ENCODE measurements at places on chromosomes 4 and X.

GRCh38 chr4:135281230-135281629 is 1079.6 kb upstream of the PABPC4L start:
- DNase-seq, result no peak

DNA sequence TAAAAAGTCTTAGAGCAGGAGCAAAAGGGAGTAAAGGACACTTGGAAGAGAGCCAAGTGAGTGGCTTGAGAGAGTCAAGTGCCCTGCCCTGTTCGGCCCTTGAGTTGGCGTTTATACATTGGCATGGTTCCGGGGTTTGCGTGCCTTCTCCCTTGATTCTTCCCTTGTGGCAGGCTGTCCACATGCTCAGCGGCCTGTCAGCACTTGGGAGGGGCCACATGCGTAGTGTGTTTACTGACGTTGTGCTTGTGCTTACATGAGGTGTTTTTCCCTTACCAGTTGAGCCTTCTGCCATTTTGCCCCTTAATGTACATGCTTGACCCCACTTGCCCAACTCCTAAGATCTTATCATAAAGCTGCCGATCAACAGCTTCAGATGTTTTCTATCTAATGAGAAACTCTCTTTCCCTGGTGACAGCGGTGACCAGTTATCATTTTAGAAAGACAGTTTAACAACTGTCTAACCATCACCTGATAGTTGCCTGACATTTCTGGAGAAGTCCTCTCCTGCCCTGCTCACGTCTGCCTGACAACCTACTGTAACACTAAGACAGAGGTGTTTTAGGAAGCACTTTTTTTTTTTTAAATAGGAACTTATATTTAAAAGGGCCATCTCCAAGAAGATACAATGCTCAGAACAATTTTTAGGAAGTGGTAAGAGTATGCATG is 49.5 kb upstream of the GC start:
- no peak for DNase-seq

DNA sequence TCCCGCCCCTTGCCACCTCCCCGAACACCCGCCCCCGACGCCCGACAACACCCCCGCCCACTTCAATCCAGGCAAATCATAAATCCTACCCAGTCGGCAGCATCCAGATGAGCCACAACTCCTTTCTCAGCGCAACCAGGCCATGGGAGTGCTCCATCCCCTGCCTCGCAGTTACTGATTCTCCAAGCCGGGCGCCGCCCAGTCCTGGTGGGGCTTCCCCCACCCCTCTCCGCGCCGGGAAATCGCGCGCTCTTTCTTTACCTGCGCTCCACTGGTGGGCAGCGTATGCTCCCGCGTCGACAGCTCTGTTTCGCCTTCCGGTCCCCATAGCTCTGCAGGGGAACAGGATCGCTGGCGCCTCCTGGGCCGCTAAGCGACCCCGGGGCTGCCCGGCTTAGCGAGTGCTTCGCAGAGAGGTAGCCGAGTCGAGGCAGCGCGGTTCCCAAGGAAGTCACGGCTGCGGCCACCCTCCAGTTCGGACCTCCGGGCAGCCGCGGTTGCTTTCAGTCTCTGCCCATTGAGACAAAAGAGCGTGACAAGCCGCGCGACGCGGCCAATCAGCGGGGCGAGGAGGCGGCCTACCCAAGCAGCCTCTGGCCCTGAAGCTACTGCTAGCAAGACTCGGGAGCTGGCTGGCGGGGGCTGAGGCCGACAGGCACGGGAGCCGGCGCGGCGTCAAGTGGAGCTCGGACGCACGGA is 43.7 kb upstream of the TMSB15B start:
- no peak for DNase-seq

GRCh38 chr4:176432811-176433540 is 113.2 kb downstream of the SPCS3 start:
- DNase-seq, result no peak

DNA sequence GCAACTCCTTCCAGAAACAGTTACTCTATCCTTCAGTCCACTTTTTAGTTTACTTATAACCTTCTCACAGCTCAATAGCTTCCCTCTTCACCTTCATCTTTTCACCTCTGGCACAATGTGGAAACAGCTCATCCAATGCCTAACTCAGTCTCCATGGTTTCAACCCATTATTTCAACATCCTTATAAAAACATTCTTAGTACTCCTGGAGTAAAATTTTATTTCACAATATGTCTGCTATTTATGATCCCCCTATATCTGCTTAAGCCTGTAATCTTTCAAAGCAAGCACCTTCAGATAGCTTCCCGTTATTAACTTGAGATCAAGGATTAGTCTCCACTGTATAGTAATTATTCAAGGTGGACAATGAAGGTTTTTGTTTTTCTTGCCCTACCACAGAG is 156.3 kb downstream of the GASK1B start:
- no peak for DNase-seq

- no peak for DNase-seq
Measured at GRCh38 chr4:174401471-174402130, 117.9 kb downstream of the CEP44 start.

DNA sequence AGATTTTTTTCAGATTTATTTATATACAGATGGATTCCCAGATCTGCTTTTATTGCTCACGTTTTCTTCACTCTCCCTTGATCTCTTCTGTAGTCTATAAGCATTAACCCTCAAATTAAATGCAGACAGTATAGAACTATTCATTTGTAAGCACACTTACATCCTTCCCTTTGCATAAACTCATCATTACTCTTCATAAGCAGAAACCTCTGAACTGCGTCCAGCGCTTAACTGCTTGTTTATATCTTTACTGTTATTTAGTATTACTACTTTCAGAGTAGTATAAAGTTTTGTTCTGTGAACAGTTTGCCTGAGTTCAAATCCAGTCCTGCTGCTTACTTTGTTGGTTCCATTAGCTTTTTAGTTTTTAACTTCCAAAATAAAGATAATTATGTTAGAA is 132.9 kb downstream of the STIM2 start:
- DNase-seq, result no peak

- no peak for DNase-seq
Measured at GRCh38 chrX:129158505-129158904, 364.8 kb downstream of the SMARCA1 start.
